DMS79 treated with DMSO at 0.1 percent for 48 hours (cell line): ENCODE measurements at places on chromosomes 1 and 21.

DNA sequence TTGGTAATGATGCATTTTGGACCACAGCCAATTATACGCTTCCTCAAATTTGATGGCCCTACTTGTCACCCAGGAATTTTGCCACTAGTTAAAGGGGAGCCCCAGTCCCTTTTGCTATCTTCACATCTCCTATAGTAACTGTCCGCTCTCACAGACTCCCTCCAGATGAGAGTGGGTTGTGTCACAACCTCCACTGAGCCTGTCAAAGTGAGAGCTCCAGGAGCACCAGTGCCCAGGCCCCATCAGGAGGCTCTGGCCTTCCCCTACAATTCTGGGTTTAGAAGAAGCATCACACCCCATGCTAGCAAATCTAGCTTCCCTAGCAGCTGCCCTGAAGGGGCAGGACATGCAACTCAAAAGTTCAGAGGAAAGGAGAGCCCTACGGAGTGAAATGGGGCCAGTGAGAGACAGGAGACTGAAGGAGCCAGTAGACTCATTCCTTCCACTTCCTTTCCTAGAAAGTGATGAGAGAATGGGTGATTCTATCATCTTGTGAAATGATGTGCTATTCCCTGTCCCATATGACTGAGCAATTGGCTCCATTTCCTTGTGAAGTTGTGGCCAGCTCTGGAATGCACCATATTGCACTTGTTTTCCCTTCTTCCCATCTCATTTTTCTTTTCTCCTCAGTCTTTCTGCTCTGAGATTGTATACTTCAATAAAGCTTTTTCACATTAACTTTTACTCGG, 541.3 kb downstream of the DPYD start:
- no peak for DNase-seq

GRCh38 chr1:31924839-31925238, 13.3 kb downstream of the PTP4A2 start:
- no peak for DNase-seq

- DNase-seq = no peak
Measured at GRCh38 chr1:209839875-209840546, 12.2 kb downstream of the UTP25 start.

GRCh38 chr1:87045761-87046304, 131.4 kb downstream of the HS2ST1 start:
- no peak for DNase-seq

GRCh38 chr1:99768524-99769245, 2.2 kb upstream of the FRRS1 start:
- no peak for DNase-seq

DNA sequence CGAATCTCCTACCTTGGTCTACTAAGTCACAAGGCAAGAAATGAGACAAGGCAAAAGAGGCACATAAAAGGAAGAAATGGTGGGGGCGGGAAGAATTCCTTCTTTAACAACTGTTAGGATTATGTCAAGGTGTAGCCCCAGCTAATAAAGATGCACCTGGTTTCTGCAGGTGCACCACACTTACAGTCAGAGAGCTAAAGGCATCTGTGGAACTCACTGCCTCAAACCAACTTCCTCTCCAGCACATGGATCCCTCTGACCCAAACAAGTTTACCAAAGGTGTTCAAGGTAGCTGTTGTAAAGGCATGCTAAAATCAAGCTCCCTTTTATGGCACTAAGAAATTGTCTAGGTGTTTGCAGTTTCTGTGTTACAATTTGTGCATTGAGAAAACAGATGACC, 38.1 kb downstream of the TGFBR3 start:
- no peak for DNase-seq

DNA sequence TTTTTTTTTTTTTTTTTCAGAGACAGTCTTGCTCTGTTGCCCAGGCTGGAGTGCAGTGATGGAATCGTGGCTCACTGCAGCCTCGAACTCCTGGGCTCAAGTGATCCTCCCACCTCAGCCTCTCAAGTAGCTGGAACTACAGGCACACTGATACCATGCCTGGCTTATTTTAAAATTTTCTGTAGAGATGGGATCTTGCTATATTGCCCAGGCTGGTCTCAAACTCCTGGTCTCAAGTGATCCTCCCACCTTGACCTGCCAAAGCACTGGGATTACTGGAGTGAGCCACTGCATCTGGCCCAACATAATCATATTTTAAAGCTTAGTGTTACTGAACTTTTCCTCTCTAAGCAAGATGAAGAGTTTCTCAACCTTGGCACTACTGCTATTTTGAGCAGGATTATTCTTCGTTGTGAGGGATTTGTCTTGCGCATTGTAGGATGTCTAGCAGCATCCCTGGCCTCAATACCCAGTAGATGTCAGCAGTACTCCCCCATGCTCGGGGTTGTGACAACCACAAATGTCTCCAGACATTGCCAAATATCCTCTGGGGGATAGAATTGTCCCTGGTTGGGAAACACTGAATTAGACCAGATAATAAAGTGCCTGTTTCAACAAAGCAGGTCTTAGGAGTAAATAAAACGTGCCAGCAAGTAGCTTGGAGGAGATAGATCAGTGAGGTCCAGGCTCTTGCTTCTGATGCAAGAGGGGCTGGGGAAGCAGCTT, 15.1 kb upstream of the THRAP3 start:
- DNase-seq = no peak

DNA sequence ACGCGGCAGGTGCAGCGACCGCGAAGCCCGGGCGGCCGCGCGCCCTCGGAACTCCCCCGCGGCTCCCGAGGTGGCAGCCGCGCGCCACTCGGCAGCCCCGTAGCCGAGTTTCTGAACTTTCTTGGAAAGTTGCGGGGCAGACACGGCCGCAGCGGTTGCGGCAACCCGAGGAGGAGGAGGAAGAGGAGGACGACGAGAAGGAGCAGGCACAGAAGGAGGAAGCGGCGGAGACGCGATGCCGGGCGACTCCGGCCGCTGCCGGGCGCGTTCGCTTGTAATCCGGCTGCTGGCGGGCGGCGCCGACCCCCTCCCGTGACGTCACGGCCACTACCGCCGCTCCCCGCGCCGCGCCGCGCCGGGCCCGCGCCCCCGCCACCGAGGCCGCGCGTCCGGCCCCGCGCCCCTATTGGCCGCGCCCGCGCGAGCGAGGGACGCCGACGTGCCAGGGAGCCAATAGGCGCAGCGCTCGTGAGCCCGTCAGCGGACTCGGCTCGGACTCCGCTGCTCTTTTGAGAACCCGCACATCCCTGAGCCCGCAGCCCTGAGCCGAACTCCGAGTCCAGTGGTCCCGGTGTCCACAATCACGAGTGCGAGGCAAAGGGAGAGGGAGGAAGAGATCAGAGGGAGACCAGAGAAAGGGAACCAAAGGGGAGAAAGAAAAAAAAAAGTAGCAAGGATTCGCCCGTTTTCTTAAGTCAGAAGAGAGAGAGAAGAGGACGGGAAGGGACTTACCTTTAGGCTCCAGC, 736 bp upstream of the BARHL2 start:
- DNase-seq = no peak

DNA sequence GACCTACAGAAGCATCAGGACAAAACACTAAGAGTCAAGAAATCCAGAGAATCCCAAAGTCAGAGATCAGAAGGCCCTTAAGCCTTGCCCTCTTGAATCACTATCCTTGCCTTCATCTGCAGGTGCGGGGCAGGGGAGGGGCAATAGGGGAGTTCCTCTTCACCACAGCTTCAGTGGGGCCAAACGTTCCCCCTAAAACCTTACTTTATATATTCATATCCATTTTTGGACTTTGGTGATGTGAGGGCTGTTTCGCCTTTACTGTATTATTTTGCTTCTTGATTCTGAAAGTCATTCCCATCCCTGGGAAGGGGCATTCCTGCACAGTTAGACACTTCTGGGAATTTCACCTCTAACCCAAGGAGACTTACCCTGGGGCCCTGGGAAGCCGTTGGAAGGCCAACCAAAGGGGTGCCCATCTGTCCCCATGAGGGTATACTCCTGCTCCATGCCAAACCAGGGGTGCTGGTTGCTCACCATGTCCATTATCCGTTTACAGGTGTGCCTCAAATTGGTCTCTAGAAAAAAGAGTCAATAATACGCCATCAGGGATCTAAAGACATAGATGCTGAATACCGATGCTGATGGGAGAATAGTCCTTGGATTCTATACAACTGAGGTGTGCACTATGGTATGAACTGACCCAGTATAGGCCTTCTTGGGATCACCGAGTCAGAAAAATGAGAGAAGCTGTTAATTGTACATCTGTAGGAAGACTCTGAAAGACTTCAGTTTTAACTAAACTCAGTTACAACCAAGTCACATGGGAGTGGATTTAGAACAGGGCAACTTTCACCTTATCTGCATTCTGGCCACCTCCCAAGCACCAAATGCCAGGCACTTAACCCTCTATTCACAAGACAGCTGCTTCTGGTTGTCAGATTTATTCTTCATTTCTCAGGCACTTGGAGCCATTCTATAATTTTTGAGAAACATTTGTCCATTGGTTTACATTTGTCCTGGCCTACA, 5.4 kb downstream of the GLUL start:
- DNase-seq = no peak

DNA sequence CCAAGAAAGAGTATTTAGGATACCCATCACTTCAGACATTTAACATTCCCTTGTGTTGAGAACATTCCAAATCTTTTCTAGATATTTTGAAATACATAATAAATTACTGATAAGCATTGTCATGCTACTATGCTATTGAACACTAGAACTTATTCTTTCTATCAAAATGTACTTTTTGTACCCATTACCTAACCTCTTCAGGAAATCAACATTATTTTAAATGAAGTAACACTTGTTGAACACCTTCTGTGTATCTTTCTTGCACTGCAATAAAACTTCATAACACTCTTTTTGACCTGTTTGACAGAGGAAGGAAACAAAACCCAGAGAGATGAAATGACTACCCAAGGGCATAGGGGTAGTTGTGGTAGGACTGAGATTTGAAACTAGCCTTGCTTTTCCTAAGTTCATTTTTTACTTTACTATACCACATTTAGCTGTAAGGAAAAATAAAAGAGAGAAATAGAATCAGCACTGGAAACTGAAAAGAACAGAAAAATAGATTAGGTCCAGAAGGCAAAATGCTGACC, 99.4 kb downstream of the UCHL5 start:
- no peak for DNase-seq

DNA sequence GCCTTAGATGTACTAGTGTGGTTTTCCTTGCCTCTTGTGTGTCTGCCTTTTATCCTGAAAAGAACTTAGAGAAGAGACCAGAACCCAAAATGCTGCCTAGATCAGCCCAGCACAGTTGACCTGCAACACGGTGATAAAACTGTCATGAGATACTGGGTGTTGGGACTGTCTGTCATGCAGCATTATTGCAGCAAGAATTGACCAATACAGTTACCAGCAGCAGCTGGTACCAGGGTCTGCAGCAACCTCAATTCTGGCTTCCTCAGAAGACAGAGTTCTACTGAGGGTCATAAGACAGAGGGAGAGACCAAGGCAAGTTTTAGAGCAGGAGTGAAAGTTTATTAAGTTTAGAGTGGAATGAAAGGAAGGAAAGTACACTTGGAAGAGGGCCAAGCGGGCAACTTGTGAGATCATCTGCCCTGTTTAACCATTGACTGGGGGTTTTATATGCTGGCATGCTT, 182.0 kb downstream of the DYRK1A start:
- no peak for DNase-seq

GRCh38 chr1:158930504-158930903, 848 bp upstream of the PYHIN1 start:
- no peak for DNase-seq

DNA sequence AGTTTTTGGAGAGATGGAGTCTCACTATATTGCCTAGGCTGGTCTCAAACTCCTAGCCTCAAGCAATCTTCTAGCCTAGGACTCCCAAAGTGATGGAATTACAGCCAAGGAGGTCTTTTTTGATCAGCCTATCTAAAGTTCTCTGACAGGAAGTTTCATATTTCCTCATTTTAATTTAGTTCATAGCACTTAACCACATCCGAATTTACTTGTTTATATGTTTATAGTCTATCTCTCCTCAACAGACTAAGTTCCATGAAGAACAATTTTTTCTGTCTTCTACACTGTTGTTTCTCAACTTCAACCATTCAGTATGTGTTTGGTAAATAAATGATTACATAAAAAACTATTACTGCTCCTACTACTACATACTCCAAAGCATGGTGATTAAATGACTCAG, 47.9 kb downstream of the GON4L start:
- no peak for DNase-seq

DNA sequence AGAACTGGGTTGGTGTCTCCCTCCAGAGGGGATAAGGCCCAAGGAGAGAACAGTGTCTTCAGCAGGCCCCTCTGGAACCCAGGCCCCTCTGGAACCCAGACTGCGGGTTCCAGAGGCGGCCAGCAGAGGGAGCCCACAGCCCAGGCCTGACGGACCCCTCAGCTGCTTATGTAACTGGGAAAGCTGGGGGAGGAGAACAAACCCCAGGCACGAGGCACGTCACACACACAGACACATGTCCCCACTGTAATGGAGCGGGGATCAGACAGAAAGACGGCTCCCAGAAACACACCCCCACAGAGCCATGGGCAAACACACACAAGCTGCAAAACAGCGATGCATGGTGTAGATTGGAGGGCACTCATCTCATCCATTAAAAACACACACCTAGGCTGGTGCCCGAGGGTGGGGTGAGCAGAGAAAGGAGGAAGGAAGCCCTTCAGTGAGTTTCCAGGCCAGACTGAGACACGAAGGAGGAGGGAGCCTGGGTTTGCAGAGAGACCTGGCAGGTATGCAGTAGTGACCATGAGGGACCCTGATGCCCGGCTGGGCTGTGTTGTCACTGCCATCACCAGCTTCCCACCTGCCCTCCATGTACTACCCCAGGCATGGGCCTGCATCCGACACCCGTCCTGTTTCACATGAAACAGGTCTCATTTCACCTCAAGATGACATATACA, 2.8 kb upstream of the IGSF8 start:
- DNase-seq = peak; percentile 79

DNA sequence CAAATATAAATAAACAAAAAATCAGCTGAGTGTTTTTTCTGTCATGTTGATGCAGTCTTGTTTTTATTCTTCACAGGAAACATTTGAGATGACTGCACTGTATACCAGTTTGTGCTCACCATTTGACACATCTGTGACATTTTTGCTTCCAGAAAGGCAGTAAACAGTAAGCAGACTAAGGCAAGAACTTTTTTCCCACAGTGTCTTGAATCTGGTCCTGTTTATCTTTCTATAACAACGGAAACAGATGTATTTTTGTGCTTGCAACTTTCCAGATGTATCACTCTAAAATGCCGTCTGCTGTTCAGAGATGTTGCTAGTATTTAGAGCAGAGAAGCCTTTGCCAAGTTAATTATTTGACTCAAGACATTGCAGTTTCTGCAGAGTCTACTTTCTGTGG, 105.5 kb downstream of the ZC3H11B start:
- DNase-seq = no peak

- DNase-seq = peak; percentile 61
Measured at GRCh38 chr1:87334351-87335174, 5.9 kb downstream of the LMO4 start.

GRCh38 chr1:45685308-45686014, 872 bp downstream of the GPBP1L1 start:
- no peak for DNase-seq

DNA sequence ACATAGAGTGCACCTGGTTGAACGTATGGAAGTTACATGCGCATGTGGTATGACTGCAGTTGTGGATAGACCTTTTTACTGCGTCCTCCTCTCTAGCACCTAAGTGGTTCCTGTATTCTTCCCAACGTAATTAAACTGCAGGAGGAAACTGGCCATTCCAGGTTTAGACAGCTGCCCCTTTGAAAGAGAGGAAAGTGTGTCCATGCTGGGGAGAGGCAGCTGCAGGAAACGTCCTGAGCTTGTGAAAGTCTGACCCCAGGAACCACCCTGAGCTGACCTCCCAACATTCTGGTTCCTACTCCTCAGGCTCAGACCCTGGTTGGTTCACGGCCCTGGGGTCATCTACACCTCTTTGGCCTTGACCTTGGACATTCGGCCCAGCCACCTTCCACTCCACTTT, 309.3 kb downstream of the DISC1 start:
- no peak for DNase-seq

GRCh38 chr1:31182352-31182751, 57.3 kb downstream of the NKAIN1 start:
- DNase-seq = no peak
